Smooth muscle cell of the pulmonary artery (primary cell): ENCODE measurements at places on chromosomes 6 and 20. TPM values are rescaled to one million over a fixed set of nuclear protein-coding genes. Genes with fewer than 3 reads are reported as not detected.

Gene PNPLA1
- 0.03 and 0.07 TPM in 2 replicates for total RNA-seq

Gene WFDC2
- total RNA-seq, result not detected in 2 replicates

Gene DEFB124
- total RNA-seq, result not detected in 2 replicates

Gene ZBTB22
- total RNA-seq, result 28.3 and 28.5 TPM in 2 replicates

Gene ZC2HC1B
- total RNA-seq, result not detected in 2 replicates

Gene CCDC170
- total RNA-seq, result 0.33 and 0.46 TPM in 2 replicates

Gene SLC22A2
- 0.07 and 1.7 TPM in 2 replicates for total RNA-seq

Gene EPPIN
- total RNA-seq, result 0.39 TPM in 1 of 2 replicates, not detected in the other

Gene SDCBP2
- total RNA-seq, result 1.8 and 2.1 TPM in 2 replicates

Gene EYA4
- 0.65 TPM in 1 of 2 replicates, not detected in the other for total RNA-seq

Gene SLC22A16
- not detected in 2 replicates for total RNA-seq

Gene FOXS1
- 20.6 and 23.1 TPM in 2 replicates for total RNA-seq

Gene THBD
- total RNA-seq, result 21.1 and 52.5 TPM in 2 replicates

Gene MYH7B
- total RNA-seq, result 0.13 and 0.20 TPM in 2 replicates

Gene SRMS
- not detected in 2 replicates for total RNA-seq

Gene STK38
- 23.7 and 25.7 TPM in 2 replicates for total RNA-seq

Gene SLC17A9
- 21.0 and 25.4 TPM in 2 replicates for total RNA-seq

Gene CST4
- total RNA-seq, result 0.33 and 0.50 TPM in 2 replicates

Gene TTLL9
- 0.07 TPM in 1 of 2 replicates, not detected in the other for total RNA-seq

Gene RIN2
- 31.5 and 50.4 TPM in 2 replicates for total RNA-seq

Gene CRISP3
- not detected in 2 replicates for total RNA-seq

Gene ADGRF5
- total RNA-seq, result 5.5 and 39.0 TPM in 2 replicates
